ENCODE measurements at places on chromosomes 6 and 20.

DNA sequence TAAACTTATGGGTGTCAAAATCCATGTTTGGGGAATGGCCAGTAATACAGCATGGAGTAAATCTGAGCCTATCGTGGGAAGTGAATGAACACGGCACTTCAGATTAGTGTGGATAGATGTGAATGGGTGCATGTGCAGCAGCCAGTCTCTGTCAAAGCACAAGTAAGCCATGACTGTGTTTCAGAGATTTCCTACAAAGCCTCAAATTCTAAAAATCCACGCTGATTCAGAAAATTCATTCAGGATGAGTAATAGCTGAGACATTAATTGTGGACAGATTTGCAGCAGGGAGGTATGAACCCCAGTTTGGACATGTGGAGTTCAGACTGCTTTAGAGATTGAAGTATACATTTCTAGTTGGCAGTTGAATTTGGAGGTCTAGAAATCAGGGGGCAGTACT, 115.1 kb downstream of the QKI start:
- DNase-seq, result no peak

GRCh38 chr6:24704468-24704867, 14.5 kb downstream of the C6orf62 start:
- no peak for DNase-seq

- no peak for DNase-seq
Measured at GRCh38 chr6:31531771-31532643, 3.2 kb downstream of the MCCD1 start.

DNA sequence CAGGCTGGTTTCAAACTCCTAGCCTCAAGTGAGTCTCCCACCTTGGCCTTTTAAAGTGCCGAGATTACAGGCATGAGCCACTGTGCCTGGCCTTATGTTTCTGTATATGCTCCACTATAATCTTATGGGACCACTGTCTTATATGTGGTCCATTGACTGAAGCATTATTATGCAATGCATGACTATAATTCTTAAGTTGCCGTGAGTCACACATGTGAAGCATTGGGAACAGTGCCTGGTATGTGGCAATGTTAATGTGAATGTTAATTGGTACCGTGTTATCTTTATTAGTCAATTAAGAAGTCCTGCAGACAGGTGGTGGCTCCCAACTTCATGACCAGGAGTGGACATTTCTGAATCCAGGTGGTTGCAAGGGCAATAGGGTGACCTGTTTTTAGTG, 14.7 kb upstream of the ASXL1 start:
- DNase-seq, result no peak

GRCh38 chr6:148521158-148521557, 178.5 kb downstream of the SASH1 start:
- no peak for DNase-seq

All from GDM1 (cell line).